A673 (cell line): ENCODE measurements at places on chromosomes 13 and 19.

GRCh38 chr13:96781141-96781540 is 213.1 kb downstream of the OXGR1 start:
- H3K4me1 ChIP-seq: no peaks in the 10 kb centered on the region
- no peaks in the 10 kb centered on the region for H3K27me3 ChIP-seq
- H3K4me3 ChIP-seq: no peak overlapping the region
- no peaks in the 10 kb centered on the region for H3K36me3 ChIP-seq
- no peak for DNase-seq
- H3K27ac ChIP-seq: no peak overlapping the region

- no peak overlapping the region for H3K4me3 ChIP-seq
- H3K36me3 ChIP-seq: no peaks in the 10 kb centered on the region
- no peaks in the 10 kb centered on the region for H3K27me3 ChIP-seq
- peaks cover 11% of the 10 kb centered on the region for H3K4me1 ChIP-seq
- H3K27ac ChIP-seq: no peak overlapping the region
- no peak for DNase-seq
These were observed 7.9 kb downstream of the PIP5K1C start for GRCh38 chr19:3692141-3693024.

- no peak overlapping the region for H3K27ac ChIP-seq
- no peaks in the 10 kb centered on the region for H3K27me3 ChIP-seq
- no peaks in the 10 kb centered on the region for H3K4me1 ChIP-seq
- H3K36me3 ChIP-seq: no peaks in the 10 kb centered on the region
These were observed 41.9 kb downstream of the RASA3 start for GRCh38 chr13:114090476-114090875.

GRCh38 chr13:71964491-71965100 is 97.6 kb upstream of the DACH1 start:
- peaks cover 72% of the 10 kb centered on the region for H3K27me3 ChIP-seq
- H3K4me3 ChIP-seq: no peak overlapping the region
- no peak for DNase-seq

DNA sequence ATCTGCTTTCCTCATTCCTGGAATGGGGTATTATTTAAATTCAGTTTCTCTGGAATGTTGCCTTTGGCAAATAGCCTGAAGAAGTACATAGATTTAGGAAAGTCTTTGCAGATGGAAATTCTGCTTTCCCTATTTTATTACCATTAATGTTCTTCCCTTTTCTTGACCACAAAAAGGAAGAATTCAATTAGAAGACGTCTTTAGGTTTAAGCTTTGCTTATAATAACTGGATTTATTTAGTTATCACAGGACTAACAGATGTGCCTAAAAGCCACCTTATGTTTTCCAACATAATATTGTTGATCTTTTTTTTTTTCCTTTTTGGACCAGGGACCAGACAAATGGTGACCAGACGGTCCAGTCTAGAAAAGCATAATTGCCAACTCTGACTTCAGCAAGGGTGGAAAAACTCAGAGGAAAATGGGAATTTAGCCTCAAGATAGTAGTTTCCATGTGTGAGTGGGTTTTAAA is 210.1 kb upstream of the SPRY2 start:
- H3K27me3 ChIP-seq: no peaks in the 10 kb centered on the region
- no peak overlapping the region for H3K27ac ChIP-seq
- H3K4me3 ChIP-seq: no peak overlapping the region
- no peak for DNase-seq
- no peaks in the 10 kb centered on the region for H3K36me3 ChIP-seq

GRCh38 chr13:71621174-71622124 is 245.6 kb downstream of the DACH1 start:
- H3K27me3 ChIP-seq: no peaks in the 10 kb centered on the region
- no peak overlapping the region for H3K27ac ChIP-seq
- no peak overlapping the region for H3K4me3 ChIP-seq

DNA sequence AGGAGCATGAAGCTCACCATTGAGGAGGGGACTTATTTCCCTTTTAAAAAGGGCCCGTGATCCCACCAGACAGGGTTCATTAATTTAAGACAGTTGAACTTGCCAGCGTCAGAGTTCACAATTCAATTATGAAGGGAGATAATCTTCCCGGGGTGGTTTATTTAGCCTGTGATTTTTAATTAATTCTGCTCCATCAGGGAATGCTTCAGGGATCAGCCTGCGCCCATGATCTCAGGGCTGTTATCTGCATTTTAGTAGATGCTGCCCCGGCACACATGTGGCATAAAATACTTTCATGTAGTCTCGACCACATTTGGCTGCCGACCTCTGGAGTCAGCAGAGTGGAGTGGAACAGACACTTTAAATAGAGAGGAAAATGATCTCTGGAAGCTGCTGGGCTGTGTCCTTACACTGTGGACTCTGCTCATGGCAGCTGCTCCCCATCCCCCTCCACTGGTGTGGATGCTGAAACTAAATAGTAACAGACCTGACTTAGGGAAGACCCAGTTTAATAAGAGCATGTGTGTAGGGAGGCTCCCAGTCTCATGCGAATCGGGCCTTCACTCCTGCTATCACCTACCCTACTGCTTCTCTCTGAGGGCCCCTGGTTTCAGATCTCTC is 256.9 kb downstream of the TEX29 start:
- peaks cover 16% of the 10 kb centered on the region for H3K27me3 ChIP-seq
- H3K4me3 ChIP-seq: no peak overlapping the region
- no peaks in the 10 kb centered on the region for H3K36me3 ChIP-seq
- no peak for DNase-seq
- no peaks in the 10 kb centered on the region for H3K4me1 ChIP-seq
- H3K27ac ChIP-seq: no peak overlapping the region

DNA sequence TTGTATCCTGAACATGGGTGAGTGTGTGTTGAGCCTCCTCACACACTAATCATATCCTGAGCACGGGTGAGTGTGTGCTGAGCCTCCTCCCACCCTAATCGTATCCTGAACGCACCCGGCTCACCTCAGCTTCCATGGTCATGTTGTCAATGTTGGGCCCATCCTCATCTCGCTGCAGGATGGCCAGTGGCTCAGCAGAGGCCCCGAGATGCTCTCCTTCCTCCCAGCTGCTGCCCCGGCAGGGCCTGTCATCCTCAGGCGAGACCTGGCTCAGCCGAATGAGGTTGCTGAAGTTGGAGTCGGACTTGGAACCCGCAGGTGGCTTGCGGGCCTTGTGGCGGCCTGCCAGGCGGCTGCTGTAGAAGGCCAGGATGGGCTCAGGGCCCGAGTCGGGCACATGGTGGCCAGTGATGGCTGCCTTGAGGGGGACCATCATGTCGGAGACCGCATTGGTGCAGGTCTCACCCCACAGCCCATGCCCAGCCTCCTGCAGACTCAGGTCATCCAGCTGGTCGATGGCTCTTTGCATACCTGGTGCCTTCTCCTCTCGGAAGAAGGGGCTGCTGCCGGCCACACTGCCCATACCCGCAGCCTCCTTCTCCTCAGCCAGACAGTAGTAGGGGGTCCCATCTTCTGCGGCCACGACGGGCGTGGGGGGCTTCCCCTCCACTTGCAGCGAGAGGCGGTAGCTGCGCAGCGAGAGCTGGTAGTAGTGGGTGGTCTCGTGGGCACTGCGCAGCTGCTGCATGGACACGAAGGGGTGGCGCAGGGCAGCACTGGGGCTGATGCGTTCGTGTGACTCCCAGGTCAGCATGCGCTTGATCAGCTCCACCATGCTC is 9.6 kb downstream of the HIPK4 start:
- no peaks in the 10 kb centered on the region for H3K4me1 ChIP-seq
